GM23338 (cell line): ENCODE measurements at places on chromosomes 16 and 17.
A peak's percentile ranks its signal among the peaks of the same experiment; 100 is the strongest.

GRCh38 chr16:57303021-57303909, 18.8 kb upstream of the PLLP start:
- peaks cover 6% of the 10 kb centered on the region; the same call in 1 of the 2 replicates for H3K4me1 ChIP-seq
- no peak for DNase-seq
- H3K27me3 ChIP-seq = no peaks in the 10 kb centered on the region
- H3K36me3 ChIP-seq = no peaks in the 10 kb centered on the region
- no peak overlapping the region for H3K4me3 ChIP-seq
- no peak overlapping the region for H3K27ac ChIP-seq

- no peaks in the 10 kb centered on the region for H3K36me3 ChIP-seq
- H3K4me1 ChIP-seq = no peaks in the 10 kb centered on the region
- no peak for DNase-seq
- no peak overlapping the region for H3K27ac ChIP-seq
- no peaks in the 10 kb centered on the region for H3K27me3 ChIP-seq
These were observed 117.8 kb downstream of the ADAMTS18 start for GRCh38 chr16:77317059-77317458.

DNA sequence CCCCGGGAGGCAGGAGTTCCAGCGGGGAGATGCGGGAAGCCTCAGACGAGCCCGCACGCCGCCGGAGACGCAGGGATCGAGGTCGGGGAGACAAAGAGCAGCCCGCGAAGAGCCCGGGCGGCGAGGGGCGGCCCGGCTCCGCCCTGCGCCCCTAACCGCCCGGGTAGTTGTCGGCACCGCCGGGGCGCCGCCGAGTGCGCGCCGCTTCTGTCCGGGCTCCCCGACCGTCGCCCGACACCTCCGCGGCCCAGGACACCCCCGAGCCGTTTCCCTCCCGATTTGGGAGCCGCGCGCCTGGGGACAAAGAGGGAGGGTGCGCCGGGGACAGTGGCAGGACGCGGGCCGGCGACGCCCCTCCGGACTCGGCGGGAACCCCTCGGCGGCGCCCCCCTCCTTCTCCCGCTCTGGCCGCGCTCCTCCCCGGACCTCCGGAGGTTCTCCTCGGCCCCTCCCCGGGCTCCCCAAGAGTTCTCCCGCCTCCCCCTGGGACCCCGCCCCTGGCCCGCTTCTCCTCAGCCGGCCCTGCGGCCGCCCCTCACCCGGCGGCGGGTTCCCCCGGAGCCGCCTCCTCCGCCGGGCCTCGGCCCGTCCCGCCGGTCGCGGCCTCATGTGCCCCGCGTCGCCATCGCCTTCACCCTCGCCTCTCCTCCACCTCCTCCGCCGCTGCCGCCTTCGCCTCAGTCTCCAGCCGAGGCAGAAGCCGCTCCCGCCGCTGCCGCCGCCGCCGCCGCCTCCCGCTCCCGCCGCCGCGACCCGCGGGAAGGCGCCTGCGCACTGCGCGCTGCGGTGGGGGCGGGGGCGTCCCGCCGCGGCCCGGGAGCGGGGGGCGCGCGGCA, at the start of gene GJC1:
TSS of gene GJC1 (minus strand) at position 765 of the 836 bp plus-strand sequence. CDS start 24,470 bp downstream, outside the sequence.
- H3K27ac ChIP-seq = peak within 1 kb of the TSS; percentile 91
- peaks cover 36% of the 10 kb centered on the region for H3K4me1 ChIP-seq
- no peaks in the 10 kb centered on the region for H3K36me3 ChIP-seq
- peak within 1 kb of the TSS; percentile 75 for H3K4me3 ChIP-seq
- H3K27me3 ChIP-seq = no peaks in the 10 kb centered on the region
- DNase-seq = peak; percentile 85

- no peaks in the 10 kb centered on the region for H3K27me3 ChIP-seq
- H3K4me3 ChIP-seq = no peak overlapping the region
- DNase-seq = no peak
These were observed 43.3 kb upstream of the CHMP6 start for GRCh38 chr17:80948019-80948975.

DNA sequence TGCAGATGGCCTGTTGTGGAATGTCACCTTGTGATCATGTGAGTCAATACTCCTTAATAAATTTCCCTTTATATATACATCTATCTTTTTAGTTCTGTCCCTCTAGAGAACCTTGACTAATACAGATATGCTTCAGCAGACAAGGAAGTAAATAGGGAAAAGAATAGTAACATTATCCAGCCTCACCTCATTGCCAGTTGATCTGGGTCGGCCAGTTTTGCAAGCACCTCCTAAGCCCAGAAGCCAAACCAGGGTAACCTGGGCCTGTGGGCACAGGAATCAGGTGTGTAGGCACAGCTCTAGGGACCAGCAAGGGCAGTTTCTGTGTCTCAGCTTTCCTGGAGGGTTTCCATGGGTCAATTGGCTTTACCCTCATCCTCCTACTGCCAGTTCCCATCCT, 11.9 kb upstream of the CCL17 start:
- no peaks in the 10 kb centered on the region for H3K4me1 ChIP-seq
- DNase-seq = no peak
- H3K27me3 ChIP-seq = no peaks in the 10 kb centered on the region
- no peak overlapping the region for H3K27ac ChIP-seq

DNA sequence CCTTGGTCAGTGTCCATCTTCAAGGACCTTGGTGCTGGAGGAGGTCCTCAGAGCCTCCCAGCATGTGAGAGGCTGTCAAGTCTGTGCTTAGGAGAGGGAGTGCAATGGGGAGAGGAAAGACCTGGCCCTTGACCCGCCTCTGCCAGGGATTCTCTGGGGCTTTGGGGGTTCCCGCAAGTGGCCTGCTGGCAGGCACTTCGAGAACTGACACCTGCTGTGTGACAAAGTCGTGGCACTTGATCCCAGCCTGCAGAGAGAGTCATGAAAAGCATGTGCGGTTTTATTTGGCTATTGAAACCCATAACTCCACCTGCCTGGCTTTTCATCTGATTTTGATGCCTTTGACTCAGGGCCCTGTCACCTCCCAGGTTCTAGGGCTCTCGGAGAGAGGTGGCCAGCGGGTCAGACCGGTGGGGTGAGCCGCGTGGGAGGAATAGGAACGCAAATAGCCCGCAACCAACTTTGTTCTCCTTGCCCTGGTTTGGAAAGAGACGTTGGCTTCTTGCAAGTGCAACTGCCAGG, 42.8 kb upstream of the GSE1 start:
- H3K4me3 ChIP-seq = 0 out of 2 replicates have a peak overlapping the region, but pooled peaks have one; percentile 7
- H3K4me1 ChIP-seq = peaks cover 60% of the 10 kb centered on the region
- no peak for DNase-seq
- H3K36me3 ChIP-seq = no peaks in the 10 kb centered on the region
- H3K27ac ChIP-seq = peak overlapping the region; percentile 91
- H3K27me3 ChIP-seq = no peaks in the 10 kb centered on the region

DNA sequence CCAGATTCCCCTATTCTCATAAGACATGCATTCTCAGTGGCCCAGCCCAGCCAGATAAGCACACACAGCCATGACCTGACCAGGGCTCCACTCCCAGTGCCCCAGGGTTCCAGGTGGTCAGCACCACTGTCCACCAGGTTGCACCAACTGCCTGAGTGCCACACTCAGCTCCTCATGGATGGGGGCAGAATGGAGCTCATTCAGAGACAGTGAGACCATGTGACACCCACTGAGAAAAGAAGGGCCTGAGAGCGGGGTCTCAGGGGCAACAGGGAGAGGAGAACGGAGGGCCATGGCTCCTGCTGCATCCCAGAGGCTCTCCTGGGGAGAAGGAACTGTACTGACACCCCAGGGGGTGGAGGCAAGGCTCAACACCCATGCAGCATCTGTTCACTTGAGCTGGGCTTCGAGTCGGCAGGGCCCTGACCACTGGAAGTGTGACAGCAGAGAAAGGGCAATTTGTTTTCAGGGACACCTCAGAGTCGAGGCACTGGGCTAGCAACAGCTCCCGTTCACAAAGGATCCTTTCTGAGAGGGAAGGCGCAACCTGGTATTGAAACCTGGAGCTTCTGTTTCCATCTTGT, 18.7 kb upstream of the SLC38A8 start:
- no peak for DNase-seq
- H3K4me1 ChIP-seq = 0 out of 2 replicates have a peak, but pooled peaks cover 4% of the 10 kb centered on the region
- no peaks in the 10 kb centered on the region for H3K27me3 ChIP-seq
- no peak overlapping the region for H3K27ac ChIP-seq

DNA sequence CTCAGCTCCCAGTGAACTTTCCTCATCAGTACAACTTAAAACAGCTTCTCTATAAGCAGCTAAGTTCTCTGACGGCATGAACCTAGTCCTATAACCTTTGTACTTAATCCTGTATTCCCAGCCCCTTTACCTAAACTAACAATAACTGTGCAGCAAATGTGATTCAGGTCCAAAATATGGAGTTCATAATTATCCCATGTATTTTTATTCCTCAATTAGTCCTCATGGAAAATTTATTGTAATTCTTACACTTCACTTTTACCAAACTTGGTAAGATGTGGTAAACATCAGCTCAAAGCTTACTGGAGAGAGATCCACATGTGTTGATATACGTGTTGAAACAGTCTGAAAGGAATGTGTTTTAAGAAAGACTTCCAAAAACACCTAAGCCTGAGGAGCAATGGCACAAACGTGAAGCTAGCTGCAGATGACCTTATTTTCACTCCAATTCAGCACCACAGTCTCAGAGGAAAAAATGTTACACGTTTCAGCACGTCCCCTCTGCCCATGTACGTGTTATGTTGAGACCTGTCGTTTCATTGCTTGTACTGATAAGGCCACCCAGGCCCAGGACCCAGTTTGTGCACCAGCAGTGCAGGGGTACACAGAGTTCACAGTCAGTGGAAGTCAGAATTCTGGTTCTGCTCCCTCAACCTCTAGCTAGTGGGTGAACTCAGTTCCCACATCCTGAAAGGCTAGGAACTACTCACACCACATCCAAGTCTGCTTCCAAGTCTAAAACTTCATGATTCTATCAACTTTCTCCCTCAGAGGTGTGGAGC, 7.1 kb downstream of the USP31 start:
- no peak overlapping the region for H3K4me3 ChIP-seq
- H3K27me3 ChIP-seq = no peaks in the 10 kb centered on the region
- H3K27ac ChIP-seq = 0 out of 2 replicates have a peak overlapping the region, but pooled peaks have one; percentile 8
- H3K36me3 ChIP-seq = no peaks in the 10 kb centered on the region
- no peak for DNase-seq
- peaks cover 35% of the 10 kb centered on the region for H3K4me1 ChIP-seq

DNA sequence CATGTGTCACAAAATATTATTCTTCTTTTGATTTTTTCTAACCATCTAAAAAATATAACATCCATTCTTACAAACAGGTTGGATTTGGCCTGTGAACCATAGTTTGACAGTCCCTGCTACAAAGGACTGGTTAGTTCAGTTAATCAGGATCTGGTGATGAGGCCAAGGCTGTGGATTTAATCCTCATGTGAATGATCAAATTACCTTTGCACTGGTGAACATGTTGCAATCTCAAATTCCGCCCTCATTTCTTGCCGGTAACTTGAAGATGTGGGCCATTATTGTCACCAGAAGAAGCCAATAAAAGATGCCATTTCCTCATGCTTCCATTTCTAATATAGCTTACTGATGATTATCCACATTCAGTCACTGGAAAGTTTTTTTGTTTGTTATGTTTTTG, 35.3 kb upstream of the YPEL2 start:
- H3K27ac ChIP-seq = no peak overlapping the region
- no peaks in the 10 kb centered on the region for H3K4me1 ChIP-seq
- no peak for DNase-seq
- H3K27me3 ChIP-seq = peaks cover 16% of the 10 kb centered on the region
- H3K4me3 ChIP-seq = no peak overlapping the region
- no peaks in the 10 kb centered on the region for H3K36me3 ChIP-seq

GRCh38 chr16:11610580-11610979, 23.9 kb upstream of the LITAF start:
- H3K27me3 ChIP-seq = no peaks in the 10 kb centered on the region
- no peak overlapping the region for H3K27ac ChIP-seq
- H3K4me1 ChIP-seq = peaks cover 19% of the 10 kb centered on the region; the same call in 1 of the 2 replicates

DNA sequence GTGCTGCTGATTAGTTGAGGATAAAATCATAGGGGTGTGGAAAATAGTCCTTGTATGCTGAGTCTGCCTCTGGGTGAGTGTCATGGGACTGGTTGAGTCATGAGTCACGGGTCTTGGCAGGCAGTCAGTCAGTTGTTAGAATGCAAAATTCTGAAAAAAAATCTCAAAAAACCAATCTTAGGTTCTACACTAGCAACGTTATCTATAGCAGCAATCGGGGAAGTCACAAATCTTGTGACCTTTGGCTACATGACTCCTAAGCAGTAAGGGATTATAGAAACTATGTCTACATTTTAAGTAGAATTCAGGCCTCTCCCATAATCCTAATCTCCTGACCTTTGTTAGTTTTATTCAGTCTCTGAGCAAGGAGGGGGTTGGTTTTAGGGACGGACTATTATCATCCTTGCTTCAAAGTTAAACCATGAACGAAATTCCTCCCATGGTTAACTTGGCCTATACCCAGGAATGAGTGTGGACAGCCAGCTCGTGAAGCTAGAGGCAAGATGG, 18.0 kb upstream of the PMFBP1 start:
- H3K36me3 ChIP-seq = no peaks in the 10 kb centered on the region
- no peak overlapping the region for H3K4me3 ChIP-seq
- no peak for DNase-seq
- H3K27ac ChIP-seq = no peak overlapping the region
- no peaks in the 10 kb centered on the region for H3K27me3 ChIP-seq
- H3K4me1 ChIP-seq = peaks cover 8% of the 10 kb centered on the region; the same call in 1 of the 2 replicates

DNA sequence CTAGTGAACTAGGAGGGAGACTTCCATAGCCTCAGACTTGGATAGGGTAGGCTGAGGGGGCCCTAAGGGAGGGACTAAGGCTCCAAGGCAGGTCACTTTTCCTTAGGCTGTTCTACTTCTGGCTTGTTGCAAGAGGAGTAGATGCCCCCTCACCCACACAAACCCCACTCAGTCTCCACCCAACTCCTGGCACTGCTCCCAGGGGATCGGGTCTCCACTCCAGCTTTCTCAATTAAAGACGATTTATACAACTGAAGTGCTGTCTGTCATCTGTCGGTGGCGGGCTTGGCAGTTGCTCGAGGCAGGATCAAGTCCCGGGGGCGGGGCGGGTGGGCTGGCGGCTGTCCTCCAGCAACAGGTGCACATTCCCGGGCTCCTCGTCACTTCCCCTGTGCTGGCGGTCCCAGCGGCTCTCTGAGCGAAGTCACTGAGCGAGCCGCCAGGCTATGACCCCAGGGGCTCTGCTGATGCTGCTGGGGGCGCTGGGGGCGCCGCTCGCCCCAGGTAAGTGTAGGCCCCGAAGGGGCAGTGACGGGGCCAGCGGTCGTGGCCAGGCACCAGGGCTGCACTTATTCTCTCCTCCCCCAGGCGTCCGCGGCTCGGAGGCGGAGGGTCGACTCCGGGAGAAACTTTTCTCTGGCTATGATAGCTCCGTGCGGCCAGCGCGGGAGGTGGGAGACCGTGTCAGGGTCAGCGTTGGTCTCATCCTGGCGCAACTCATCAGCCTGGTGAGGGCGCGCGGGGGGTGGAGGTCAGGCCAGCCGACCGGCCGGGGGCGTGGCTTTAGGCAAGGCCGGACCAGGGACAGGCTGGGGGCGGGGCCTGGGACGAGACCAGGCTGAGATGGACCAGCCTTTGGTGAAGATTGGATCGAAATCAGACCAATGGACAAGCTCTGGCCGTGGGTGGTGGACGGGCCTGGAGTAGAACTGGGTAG, at the start of gene CHRNB1:
TSS of gene CHRNB1 (plus strand) at position 380 of the 937 bp plus-strand sequence. CDS start at position 447, 67 bp downstream.
- no peaks in the 10 kb centered on the region for H3K36me3 ChIP-seq
- peaks cover 38% of the 10 kb centered on the region for H3K27me3 ChIP-seq
- H3K27ac ChIP-seq = peak within 1 kb of the TSS; percentile 90
- peak; percentile 96 for DNase-seq
- peaks cover 41% of the 10 kb centered on the region for H3K4me1 ChIP-seq
